NCI-H1930 (cell line): ENCODE measurements at places on chromosomes 13 and 19.
A peak's percentile ranks its signal among the peaks of the same experiment; 100 is the strongest.

- no peak for DNase-seq
Measured at GRCh38 chr13:65679240-65679639, 1550.9 kb downstream of the PCDH9 start.

- DNase-seq = no peak
Measured at GRCh38 chr19:2454962-2455850, 1.6 kb downstream of the LMNB2 start.

DNA sequence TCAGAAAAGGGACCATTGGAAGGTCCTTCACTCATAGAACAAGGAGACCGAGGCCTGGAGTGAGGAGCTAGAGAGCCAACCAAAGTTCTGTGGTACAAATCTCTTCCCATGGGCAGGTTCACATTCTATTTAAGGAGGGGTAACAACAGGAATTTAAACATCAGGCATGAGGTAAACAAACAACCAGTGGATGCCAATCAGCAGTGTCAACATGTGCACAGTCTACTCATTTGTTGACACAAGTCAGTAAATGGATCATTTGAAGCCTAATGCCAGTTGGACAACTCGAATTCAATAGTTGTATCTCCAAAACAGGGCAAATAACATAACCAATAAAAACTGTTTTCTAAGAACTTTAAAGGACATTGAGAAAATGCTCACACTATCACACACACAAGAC is 6.3 kb upstream of the DOCK9 start:
- DNase-seq = peak; percentile 20

- DNase-seq = no peak
Measured at GRCh38 chr19:1384478-1385110, 887 bp downstream of the NDUFS7 start.

GRCh38 chr19:10422846-10423245 is 2.5 kb downstream of the PDE4A start:
- DNase-seq = no peak

DNA sequence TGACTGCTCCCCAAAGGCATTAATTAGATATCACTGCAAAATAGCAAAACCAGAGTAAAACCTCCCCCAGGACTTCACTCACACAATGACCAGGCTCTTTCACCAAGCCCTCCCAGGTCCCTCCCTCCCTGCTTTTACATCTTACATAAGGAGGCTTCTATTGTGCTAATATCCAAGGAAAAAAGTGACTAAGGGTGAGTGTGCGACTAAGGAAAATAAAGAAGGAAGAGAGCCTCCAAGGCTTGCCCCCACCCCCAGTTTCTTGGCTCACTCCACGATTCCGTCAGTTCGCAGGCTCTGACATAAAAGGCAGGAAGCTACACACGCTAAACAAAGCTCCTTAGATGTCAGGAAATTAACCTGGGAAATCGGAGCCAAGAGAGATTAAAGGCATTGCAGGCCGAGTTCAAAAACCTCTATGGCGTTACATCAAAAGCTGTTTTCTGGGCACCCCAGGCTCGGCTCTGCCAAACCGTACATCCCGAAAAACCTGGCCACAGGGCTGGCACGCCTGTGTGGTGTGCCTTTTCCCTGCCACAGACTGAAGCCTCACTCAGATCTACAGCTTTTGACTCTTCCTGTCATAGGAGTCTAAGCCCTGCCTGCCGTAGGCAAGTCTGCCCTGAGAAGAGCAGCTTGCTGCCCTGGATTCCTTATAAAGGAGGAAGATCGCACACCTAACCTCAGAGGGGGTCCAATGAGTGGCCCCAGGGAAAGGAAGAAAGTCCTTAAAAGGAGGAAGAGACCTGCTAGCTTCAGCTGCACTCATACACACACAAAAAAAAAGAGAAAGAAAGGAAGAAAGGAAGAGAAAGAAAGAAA is 67.0 kb upstream of the SERP2 start:
- no peak for DNase-seq

- no peak for DNase-seq
Measured at GRCh38 chr13:23461544-23461943, 28.0 kb upstream of the SACS start.

DNA sequence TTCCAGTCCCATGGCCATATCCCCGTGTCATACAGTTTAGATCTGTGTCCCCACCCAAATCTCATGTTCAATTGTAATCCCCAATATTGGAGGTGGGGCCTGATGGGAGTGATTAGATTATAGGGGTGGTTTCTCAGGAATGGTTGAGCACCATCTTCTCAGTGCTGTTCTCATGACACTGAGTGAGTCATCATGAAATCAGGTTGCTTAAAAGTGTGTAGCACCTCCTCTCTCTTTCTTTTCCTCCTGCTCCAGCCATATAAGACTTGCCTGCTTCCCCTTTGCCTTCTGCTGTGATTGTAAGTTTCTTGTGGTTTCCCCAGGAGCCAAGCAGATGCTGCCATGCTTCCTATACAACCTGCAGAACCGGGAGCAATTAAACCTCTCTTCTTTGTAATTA is 197.8 kb downstream of the NALCN start:
- DNase-seq = no peak

DNA sequence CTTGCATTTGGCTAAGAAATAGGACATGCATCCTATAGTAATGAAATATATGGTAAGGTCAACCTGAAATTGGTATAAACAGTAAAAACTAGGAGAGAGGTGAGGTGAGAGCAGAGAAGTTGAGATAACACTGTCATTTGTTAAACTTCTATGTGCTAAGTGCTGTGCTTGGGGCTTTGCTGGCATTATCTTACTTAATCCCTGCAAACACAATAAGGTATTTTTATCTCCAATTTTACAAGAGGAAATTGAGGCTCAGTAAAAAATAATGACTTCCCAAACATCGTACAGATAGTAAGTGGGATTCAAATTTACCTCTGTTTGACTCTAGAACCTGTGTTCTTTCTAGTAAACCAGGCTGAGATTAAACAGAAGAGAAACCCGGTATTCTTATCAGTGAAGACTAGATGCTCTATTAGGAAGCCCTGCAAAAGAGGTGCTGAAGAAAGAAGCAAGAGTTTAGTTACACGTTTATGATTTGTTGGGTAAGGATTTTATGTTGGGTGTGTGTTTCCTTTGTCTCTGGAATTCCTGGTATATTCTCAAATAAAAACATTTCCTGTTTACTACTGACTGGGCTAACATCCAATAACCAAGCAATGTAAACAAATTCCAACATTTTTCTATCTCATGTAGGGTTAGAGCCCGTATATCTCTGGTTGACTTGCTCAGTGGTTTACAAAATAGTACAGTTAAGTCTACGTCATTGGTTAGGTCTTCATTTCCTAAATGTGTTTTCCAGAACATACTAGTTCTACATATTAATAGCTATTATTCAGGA is 137.3 kb upstream of the FNDC3A start:
- no peak for DNase-seq

GRCh38 chr13:44769686-44770085 is 193.6 kb upstream of the TSC22D1 start:
- no peak for DNase-seq

- no peak for DNase-seq
Measured at GRCh38 chr19:30119180-30119908, 177.3 kb downstream of the URI1 start.

- no peak for DNase-seq
Measured at GRCh38 chr19:45179892-45180370, 1.3 kb downstream of the BLOC1S3 start.

DNA sequence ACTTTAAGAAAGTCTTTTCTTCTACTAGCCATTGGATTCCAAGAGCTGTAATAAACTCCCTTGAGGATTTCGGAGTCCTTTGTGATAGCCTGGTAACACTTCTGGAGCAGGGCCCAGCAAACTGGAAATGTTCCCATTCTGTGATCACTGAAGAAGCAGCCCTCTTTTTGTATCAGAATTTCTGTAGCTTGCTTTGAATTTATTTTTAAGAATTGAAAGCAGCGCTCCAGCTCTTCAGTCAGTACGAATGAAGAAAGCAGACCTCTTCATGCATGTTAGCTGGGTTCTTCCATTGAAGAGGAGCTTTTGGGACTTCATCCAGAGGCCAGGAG is 141.5 kb downstream of the AKAP11 start:
- no peak for DNase-seq

DNA sequence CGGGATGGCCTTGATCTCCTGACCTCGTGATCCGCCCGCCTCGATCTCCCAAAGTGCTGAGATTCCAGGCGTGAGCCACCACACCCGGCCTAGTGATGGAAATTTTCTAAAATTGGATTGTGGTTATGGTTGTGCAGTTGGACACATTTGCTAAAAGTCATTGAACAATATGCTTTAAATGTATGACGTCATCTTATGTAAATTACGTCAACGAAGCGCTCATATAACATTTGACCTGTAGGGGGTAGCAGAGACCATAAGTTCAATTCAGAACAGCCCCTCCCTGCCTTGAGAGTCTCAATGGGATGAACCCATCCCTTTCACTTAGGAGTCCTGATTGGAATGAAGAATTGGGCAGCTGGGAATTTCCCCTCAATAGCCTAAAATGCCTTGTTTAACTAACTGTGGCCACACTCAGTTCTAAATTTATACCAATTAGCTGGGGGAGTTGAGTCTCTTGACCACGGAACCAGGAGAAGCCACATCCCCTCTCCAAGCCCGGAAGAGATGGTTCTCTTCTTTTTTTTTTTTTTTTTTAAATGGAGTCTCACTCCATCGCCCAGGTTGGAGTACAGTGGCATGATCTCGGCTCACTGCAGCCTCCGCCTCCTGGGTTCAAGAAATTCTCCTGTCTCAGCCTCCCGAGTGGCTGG is 15.2 kb upstream of the TLE6 start:
- DNase-seq = no peak

DNA sequence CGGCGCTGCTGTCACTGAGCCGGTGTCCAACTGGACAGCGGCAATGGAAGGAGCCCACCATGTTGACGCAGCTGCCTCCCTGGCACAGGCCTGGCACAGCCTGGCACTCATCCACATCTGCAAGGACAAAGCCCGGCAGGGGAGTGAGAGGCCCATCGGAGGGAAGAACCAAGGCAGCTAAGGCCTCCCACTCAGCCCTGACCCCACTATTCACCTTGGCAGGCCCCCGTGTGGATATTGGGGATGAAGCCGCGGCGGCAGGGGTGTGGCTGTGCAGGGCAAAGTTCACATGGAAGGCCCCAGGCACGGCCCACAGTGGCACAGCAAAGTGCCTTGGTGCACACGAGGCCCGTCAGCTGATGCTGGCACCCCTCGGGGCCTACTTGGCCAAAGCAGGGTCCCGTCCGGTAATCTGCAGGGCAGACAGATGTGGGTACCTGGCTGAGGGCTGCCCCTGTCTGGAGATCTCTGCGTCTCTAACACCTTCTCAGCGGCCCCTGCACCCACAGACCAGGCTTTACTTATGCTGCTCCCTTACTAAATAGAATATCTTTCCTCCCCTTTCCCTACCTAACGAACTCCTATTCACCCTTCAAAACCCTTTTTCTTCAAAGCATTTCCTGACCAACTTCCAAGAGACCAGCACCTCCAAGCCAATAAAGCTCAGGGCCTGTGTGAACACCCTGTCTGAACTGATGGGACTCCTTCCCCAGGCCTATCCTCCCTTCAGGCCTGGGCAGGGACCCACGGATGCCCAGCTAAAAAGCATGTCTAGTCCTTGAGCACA is 7.5 kb downstream of the FBN3 start:
- DNase-seq = no peak

- no peak for DNase-seq
Measured at GRCh38 chr13:113298043-113298945, 1.3 kb downstream of the LAMP1 start.

DNA sequence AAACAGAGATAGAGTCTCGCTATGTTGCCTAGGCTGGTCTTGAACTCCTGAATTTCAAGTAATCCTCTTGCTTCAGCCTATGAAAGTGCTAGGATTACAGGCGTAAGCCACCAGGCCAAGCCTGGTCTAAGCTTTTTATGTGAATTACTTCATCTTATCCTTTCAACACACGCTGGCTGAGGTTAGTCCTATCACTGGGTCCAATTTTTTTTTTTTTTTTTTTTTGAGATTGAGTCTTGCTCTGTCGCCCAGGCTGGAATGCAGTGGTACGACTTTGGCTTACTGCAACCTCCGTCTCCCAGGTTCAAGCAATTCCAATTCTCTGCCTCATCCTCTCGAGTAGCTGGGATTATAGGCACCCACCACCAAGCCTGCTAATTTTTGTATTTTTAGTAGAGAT is 10.4 kb downstream of the MYO1F start:
- no peak for DNase-seq

GRCh38 chr13:59532405-59532804 is 631.3 kb downstream of the DIAPH3 start:
- DNase-seq = no peak

DNA sequence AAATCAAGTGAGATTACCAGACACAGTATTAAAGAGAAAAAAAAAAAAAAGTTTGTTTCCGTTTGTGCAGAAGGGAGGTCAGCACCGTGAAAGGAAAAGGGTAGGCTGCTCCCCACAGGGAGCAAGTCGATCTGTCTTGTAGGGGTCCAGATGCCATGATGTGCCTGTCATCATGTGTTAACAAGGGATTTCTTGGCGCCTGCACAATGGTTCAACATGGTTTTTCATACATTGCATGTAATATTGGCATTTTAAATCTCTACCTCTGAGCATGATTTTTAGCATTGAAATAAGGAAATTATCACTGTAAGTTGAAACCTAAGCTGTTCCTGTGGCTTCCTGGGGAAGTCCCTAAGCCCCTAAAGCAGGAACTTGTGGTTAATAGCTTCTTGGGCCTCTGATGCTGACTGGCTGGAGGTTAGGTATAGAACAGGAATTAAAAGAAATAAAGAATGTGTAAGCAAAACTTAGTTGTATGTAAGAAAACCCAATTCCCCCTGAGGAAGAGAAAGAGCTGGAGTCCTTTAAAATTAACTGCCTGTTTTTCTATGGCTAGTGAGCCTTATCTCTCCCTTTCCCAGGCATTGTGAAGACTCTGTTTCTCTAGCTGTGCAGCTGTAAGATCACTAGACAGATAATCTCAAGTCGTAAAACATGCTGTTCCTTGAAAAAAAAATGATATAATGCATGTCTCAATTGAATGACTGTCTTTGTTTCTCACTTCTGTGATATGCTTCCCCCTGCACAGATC is 7.4 kb upstream of the FCGBP start:
- DNase-seq = no peak

DNA sequence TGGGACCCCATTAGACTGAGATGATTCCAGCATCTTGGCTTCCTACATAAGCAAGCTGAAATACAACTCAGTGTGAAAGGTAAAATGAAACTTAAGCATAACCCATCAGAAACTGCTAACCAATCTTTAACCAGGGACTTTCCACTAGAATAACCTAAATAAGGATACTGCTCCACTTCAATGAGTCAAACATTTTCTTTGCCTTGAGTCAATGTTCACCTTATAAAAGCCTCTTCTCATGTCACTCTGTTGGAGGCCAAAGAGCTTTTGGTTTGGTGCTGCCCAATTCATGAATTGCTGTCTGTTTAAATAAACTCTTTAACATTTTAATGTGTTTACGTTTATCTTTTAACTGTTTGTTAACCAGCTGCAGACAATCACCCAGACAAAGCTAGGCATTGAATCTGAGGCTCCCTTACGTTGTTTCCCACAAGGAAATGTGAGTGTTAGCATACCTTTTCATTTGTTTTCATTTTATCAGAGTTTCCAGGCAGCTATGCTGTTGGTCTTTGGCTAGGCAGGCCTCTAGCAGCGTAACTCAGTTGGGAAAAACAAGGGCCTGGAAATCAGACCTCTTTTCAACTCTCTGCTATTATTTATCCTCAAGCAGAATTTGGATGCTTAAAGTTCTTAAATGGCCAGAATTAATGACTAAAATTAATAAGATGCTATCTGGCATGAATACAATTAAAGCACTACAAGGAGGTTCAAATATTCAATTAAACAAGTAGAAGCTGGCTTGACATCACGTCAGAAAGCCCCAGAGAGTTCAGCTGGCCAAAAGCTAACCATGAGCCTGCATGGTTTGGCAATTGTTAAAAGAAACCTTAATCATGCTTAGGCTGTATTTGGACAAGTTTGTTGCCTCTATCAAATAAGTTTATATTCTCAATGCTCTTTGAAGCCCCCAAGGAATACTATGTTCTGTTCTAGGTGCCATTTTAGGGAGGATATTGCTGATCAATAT is 200.2 kb downstream of the DCLK1 start:
- DNase-seq = peak; percentile 19
